ENCODE measurements at places on chromosomes 2 and 18.

GRCh38 chr18:65919018-65919417 is 168.2 kb downstream of the CDH7 start:
- DNase-seq, result no peak

DNA sequence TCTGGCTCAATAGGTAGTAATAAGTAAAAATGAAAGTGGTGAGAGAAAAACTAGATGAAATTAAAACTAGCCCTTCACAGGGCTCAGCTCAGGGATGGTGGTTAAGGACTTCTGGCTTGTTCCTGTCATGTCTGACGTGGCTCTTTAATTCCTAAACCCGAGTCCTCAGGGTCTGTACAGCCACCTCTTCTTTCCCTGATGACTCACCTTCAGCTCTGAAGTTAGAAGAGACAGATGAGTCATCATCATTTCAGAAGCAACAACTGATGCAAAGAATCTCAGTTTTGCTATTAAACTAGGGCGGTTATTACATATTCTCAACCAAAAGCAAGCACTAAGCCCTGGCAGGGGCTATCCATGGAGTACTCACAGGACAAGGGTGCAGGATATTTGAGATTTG is 24.0 kb upstream of the ITGB6 start:
- no peak for DNase-seq

GRCh38 chr18:2662990-2663389 is 7.5 kb downstream of the SMCHD1 start:
- no peak for DNase-seq

- no peak for DNase-seq
Observed at GRCh38 chr18:45334191-45334590, 281.1 kb upstream of the SLC14A2 start.

GRCh38 chr18:68440433-68440832 is 274.5 kb downstream of the TMX3 start:
- DNase-seq, result no peak

DNA sequence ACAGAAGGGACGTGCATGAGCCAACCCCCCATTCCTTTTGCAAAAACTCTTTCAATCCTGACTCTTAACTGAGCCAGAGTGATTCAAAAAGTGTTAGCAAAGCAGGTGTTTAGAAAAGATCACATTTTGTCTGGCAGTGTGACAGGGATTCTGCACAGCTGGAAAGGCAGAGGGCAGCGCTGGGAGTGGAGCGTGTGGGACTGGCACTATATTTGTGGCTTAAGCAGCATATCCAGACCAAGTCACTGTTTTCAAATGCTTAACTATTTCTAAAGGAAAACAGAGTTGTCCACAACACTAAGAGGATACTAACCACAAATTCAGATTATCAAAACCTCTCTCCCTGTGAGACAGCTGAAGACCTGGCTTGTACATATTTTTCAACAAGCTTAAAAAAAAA is 19.0 kb downstream of the CABYR start:
- DNase-seq, result no peak

Data from T-helper 2 cell (primary cell).